ENCODE measurements at places on chromosomes 7 and 10.

- no peak for DNase-seq
Measured at GRCh38 chr7:27616914-27617548, 45.7 kb downstream of the HIBADH start.

DNA sequence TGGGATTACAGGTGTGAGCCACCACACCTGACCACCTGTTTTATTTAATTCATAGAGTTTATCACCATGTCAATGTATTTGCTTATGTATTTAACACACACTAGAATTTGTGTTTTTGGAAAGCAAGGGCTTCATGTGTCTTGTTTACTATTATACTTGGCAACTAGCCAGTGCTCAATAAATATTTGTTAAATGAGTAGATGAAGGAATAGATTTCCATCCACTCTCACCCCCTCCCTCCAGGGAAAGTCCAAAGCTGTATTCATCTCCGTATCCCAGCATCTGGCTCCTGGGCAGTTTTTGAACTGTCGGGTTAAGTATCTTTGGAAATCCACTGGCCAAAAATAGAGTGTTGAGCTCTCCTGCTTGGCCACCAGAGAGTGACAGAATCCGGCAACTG is 4.6 kb upstream of the RADIL start:
- no peak for DNase-seq

GRCh38 chr7:141103847-141104429 is 30.1 kb downstream of the TMEM178B start:
- no peak for DNase-seq

DNA sequence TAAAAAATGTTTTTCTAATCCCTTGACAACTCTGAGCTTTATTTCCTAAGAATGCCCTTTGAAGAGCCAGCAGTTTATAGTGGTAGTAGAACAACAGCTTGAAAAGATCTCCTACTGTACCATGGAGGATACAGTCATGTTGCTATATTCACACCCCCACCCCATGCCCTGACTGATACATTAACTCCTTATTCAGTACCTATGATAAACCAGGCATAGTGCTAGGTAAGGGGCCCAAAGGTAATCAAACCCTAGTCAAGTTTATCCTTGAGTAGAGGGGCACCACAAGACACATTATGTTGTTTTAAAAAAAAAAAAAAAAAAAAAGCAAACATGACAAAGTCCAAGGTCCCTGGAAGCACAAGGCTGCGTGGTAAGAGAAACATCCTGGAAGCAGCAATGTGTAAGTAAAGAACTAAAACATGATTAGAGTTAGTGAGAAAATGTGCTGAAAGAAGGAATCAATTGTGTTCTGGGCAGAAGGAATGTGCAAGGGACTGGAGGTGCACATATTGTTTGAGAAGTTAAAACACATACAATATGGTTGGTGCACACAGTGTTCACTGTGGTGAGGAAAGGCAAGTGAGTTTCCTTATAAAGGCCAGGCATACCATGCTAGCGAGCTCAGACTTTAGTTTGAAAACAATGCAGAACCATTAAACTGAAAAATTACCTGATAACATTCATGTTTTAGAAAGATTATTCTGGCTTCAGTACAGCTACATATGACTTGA is 51.2 kb downstream of the PDE1C start:
- DNase-seq = no peak

DNA sequence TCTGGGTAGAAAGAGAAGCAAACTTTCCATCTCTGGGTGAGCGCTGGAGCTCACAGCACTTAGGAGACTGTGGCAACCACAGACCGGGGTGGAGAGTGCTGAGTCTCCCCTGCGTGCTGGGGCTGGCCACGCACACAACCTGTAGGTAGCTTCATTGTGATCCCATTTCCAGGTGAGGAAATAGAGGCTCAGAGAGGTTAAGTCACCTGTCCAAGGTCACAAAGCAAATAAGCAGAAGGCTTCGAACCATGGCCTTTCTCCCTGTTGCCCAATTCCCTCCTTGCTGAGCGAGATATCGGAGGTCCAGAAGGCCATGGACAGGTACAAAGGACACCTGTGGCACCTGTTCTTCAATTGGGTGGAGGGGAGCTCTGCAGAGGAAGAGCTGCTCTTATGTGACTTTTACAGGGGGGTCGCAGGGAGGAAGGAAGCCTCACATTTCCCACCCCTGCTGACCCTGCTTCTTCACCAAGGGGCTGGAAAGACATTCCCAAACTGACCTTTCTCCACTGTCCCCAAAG is 39.4 kb downstream of the ZCCHC24 start:
- DNase-seq = no peak

GRCh38 chr7:127650847-127651555 is 993 bp upstream of the SND1 start:
- no peak for DNase-seq

- DNase-seq = no peak
Measured at GRCh38 chr10:51596695-51597094, 102.7 kb downstream of the CSTF2T start.

GRCh38 chr10:103599211-103599610 is 105.7 kb downstream of the NEURL1 start:
- no peak for DNase-seq

DNA sequence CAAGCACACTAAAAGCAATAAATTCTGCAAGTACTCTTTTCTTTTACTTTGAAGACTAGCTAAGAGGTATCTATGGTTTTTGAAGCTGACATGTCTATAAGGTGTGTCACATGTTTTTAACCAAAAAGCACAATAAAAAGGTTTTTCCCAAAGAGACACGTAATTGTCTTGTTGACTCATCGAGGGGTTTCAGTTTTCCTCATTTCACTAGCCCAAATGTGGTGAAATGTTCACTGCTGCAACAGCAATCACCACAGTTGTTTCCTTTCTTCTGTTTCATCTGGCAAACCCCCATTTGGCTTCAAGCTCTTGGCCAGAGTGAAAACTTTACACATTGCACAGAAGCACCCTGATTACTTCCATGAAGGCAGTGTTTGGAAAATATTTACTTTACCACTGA is 3.8 kb upstream of the HOXA4 start:
- no peak for DNase-seq

- no peak for DNase-seq
Measured at GRCh38 chr10:88473989-88474883, 108.9 kb downstream of the RNLS start.

DNA sequence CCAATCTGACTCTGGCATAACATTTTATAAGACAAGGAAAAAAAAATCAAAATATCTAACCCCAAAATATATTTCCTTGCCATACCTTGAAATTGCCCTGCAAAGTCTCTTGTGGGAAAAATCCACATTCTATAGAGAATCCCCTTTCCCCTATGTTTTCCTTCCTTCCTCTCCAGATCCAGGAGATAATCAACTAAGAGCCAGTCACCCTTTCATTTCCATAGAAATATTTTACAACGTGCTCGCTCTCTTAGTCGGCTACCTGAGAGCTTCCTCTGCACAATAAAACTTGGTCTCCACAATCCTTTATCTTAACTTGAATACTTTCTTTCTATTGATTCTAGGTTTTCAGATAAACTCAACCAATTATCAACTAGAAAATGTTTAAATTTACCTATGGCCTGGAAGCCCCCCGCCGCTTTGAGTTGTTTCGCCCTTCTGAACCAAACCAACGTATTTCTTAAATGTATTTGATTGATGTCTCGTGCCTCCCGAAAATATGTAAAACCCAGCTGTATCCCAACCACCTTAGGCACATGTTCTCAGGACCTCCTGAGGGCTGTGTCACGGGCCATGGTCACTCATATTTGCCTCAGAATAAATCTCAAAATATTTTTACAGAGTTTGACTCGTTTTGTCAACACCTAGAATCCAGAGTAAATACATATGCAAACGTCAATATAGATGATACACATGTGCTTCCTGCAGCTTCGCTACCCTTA is 869 bp downstream of the PSAP start:
- DNase-seq = no peak

DNA sequence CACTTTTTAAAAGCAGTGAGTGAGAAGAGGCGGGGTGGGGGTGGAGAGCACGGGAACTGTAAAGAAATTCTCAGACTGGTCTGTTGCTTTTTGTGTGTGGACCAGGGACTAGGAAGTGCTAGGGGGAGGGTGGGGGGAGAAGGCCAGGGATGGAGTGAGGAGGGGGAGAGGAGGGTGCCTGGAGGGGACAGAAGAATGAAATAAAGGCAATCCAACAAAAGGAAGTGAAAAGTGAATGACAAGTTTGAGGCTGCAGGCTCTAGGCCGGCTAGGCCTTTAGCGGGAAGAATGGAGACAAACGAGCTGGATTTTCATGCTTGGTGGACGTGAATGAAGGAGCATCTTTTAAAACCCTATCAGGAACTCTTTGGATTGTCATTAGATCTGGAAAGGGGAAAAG is 13.7 kb downstream of the NEUROG3 start:
- no peak for DNase-seq

GRCh38 chr10:83542774-83543411 is 596.4 kb upstream of the GHITM start:
- no peak for DNase-seq

GRCh38 chr10:8039321-8039881 is 15.1 kb upstream of the GATA3 start:
- DNase-seq = no peak

GRCh38 chr7:121385800-121386179 is 10.3 kb downstream of the FAM3C start:
- DNase-seq = no peak

DNA sequence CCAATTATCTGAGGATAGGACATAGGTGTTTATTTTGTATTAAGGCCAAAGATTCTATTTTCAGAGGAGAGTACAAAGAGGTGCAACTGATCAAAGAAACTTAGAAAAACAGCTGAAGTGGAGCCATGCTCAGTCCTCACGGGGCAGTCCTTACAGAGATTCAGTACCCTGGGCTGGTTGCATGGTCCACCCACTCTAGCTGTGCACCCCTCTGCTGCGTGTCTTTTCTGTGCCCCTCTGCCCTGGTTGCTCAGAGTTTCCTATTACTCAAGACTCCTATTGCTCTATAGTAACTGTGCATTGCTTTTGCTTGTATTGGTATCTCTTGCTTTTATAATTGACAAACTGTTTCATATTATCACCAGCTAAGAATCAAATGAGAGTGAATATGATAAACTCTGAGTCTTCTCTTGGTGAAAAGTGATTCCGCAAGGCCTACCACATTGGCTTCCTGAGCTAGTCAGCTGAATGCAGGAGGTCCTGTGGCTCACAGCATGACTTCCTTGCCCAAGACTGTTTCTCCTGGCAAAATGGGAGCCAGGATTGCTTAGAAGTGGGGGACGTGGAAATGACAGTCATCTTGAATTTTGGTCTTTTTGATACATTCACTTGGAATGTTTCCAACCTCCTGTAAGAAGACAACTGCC is 137.0 kb downstream of the GLCCI1 start:
- no peak for DNase-seq

- DNase-seq = no peak
Measured at GRCh38 chr10:4494551-4494950, 331.5 kb upstream of the AKR1E2 start.

DNA sequence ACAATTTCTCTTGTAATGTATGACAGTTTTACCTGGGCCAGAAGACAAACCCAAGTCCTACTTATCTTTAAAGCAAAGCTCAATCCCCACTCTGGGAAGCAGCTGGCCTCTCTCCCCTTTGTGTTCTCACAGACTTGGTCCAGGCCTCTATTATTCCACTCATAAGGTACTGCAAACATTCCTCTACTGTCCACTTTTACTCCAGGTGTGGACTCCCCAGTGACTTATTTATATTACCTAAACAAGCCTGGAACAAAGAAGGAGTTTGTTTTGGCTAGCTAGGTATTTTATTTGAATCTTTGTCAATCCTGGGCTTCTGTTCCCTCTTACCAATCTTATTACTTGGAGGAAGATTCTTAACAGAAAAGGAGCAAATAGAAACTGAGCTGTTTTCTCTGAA is 163.5 kb downstream of the SKAP2 start:
- no peak for DNase-seq

GRCh38 chr10:132758865-132759264 is 27.1 kb downstream of the NKX6-2 start:
- DNase-seq = no peak

DNA sequence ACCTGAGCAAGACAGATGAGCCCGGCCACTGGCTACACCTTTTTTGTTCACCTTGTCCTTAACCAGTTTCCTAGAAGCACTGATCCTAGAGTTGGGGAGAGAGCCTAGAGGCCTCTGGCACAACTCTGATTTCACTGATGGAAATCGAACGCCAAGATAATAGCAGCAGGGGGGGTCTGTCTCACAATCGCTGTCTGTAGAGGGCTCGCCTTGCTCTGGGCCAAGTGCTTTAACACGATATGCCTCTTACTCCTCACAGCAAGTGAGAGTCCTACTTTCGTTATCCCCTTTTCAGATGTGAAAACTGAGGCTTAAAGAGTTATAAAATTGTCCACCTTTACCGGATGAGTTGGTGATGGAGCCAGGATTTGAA is 472 bp downstream of the RASSF4 start:
- DNase-seq = no peak

- no peak for DNase-seq
Measured at GRCh38 chr7:131949659-131950058, 393.2 kb upstream of the PODXL start.

DNA sequence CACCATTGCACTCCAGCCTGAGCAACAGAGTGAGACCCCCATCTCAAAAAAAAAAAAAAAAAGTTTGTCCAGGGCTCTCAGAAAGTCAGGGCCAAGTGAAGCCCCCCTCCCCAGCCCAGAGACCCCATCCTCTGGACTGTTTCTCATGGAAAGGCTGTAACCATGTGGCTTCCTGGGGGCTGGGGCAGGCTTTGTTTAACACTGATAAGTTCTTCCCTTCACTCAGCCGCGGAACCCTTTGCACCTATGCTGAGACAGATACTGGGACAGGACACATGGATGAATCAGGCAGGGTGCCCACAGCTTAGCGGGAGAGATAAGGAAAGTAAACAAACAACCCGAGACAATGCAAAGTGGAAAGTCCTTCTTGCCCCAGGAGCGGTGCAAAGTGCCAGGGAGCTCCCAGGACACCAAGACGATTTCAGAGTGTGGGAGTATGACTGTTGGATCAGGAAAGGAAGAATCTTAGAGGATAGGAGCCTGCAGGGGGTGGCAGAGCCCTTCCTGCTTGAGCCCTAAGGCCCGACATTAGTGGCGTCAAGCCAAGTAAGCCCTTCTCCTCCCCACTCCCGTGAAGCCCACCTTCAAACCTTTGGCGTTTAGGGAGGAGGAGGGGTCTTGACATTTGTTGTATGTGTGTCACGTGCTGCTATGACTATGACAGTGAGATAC is 11.6 kb downstream of the MLXIPL start:
- no peak for DNase-seq

GRCh38 chr7:149606826-149607225 is 109.2 kb upstream of the ZNF746 start:
- no peak for DNase-seq
